ENCODE measurements at places on chromosomes 1 and 21. TPM values are rescaled to one million over a fixed set of nuclear protein-coding genes. Genes with fewer than 3 reads are reported as not detected.

FAM72D gene
- total RNA-seq, result 0.22 TPM

IL20 gene
- total RNA-seq, result 0.44 TPM

RXFP4 gene
- total RNA-seq, result not detected

CTNNBIP1 gene
- total RNA-seq, result 42.4 TPM

MACO1 gene
- 21.9 TPM for total RNA-seq

FAM78B gene
- not detected for total RNA-seq

SPRR5 gene
- total RNA-seq, result not detected

LRRC38 gene
- not detected for total RNA-seq

GPATCH3 gene
- 9.6 TPM for total RNA-seq

KLF17 gene
- total RNA-seq, result under 0.01 TPM

CLDN14 gene
- total RNA-seq, result not detected

BGLAP gene
- total RNA-seq, result 0.57 TPM

TNFSF4 gene
- 9.3 TPM for total RNA-seq

DNAH14 gene
- 15.0 TPM for total RNA-seq

LRRC39 gene
- total RNA-seq, result 0.57 TPM

OR2M3 gene
- total RNA-seq, result under 0.01 TPM

CRYAA gene
- total RNA-seq, result not detected

LCE2B gene
- not detected for total RNA-seq

PLPPR5 gene
- under 0.01 TPM for total RNA-seq

USH2A gene
- total RNA-seq, result under 0.01 TPM

FASLG gene
- total RNA-seq, result not detected

DHX9 gene
- total RNA-seq, result 186 TPM

WNT4 gene
- 0.14 TPM for total RNA-seq

PEAR1 gene
- 16.2 TPM for total RNA-seq

KRTAP20-1 gene
- not detected for total RNA-seq

S100A12 gene
- not detected for total RNA-seq

ITLN2 gene
- not detected for total RNA-seq

MYBPH gene
- 0.88 TPM for total RNA-seq

KCNE1 gene
- 1.3 TPM for total RNA-seq

INAVA gene
- 0.14 TPM for total RNA-seq

CA14 gene
- not detected for total RNA-seq

GBP3 gene
- total RNA-seq, result 38.3 TPM

PDZK1 gene
- 1.1 TPM for total RNA-seq

ANGPTL3 gene
- total RNA-seq, result not detected

ARMH1 gene
- total RNA-seq, result not detected

FABP3 gene
- total RNA-seq, result 15.2 TPM

CEP170 gene
- 347 TPM for total RNA-seq

LCE1E gene
- total RNA-seq, result not detected

JAM2 gene
- 0.72 TPM for total RNA-seq

KRTAP12-2 gene
- not detected for total RNA-seq

RNU1-4 gene
- total RNA-seq, result under 0.01 TPM

FAM110D gene
- not detected for total RNA-seq

RNF2 gene
- 31.1 TPM for total RNA-seq

SPATA46 gene
- total RNA-seq, result not detected

OR2L3 gene
- total RNA-seq, result not detected

PRKAA2 gene
- 0.22 TPM for total RNA-seq

LMX1A gene
- not detected for total RNA-seq

LRRC71 gene
- total RNA-seq, result 0.14 TPM

Measured in placental pericyte (primary cell).